ENCODE measurements at places on chromosomes 11 and 22.

GRCh38 chr11:77661670-77662069 is 24.1 kb upstream of the CLNS1A start:
- no peak for DNase-seq

DNA sequence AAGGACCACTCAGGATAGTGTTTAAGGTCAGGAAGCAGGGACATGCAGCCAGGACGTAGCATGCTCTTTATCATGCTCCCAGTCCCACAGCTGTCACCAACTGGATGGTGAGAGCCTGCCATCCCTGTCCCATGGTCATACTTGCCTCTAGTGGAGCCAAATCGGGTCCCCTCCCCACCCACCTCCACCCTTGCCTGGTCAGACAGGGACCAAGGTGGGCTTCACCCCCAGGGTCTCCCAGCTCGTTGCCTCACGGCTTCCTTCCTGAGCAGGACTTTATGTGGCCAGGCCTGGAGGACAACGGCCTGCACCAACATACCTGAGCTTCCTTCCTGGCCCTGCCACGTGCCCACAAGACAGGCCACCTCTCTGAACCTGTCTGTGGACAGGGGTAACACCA is 19.8 kb downstream of the A4GALT start:
- DNase-seq: no peak

- no peak for DNase-seq
These were observed 37.9 kb downstream of the TST start for GRCh38 chr22:36981247-36981775.

DNA sequence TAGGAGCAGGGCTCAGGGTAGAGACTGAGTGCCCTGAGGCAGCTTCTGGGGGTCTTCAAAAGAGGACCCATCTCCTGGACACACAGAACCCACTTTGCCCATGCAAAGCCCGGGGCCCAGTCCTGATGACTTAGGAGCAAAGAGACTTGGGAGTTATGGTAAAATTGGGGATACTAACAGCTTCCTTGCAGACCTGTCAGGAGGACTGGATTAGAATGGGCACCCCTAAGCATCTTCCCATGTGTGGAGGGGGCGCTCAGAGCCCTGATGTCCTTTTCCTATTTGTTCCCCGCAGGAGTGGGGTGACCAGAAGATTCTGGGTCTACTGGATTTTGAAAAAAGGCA is 100.0 kb downstream of the WNT7B start:
- no peak for DNase-seq

GRCh38 chr11:56916587-56916986 is 72.1 kb upstream of the OR5AK2 start:
- no peak for DNase-seq

Measured in central memory CD4-positive, alpha-beta T cell (primary cell).